ENCODE measurements at places on chromosomes 5 and 9.

DNA sequence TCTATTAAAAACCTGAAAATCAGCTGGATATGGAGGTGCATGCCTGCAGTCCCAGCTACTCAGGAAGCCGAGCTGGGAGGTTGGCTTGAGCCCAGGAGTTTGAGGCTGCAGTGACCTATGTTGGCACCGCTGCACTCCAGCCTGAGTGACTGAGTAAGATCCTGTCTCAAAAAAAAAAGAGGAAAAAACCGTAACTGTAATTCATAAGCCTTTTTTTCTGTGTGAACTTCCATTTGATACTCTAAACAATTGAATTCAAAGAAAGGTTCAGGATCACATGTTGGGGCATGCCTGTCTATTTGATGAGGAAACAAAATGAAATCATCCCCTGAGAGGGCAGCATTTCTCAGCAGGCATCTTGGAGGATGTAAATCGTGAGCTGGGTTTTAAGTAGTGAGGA lies 38.8 kb downstream of the ITGA2 start:
- peak; percentile 14 for DNase-seq

DNA sequence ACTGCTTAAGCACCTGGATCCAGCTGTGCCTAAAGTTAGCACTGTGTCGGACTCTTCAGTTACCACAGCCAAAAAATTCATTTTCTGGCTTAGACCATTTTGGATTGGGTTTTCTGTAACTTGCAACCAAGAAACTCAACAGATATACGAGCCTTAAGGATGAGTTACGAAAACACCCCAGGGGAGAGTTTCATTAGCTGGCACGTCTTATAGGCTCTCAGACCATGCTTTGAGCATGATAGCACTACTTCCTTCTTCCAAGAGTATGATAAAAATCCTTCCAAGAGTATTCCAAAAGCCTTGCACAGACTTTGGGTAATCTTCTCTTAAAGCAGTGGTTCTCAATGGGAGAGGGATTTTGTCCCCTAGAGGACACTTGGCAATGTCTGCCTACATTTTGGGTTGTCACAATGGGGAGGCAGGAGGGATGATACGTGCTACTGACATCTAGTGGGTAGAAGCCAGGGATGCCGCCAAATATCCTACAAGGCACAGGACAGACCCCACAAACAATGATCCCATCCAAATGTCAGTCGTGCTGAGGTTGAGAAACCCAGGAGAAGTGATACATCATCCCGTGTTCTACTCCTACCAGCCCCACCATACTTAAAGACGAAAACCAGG lies 64.8 kb downstream of the SMIM23 start:
- no peak for DNase-seq

- DNase-seq = no peak
Observed at GRCh38 chr9:117725426-117725887, 21.3 kb downstream of the TLR4 start.

- DNase-seq = no peak
Observed at GRCh38 chr5:74575741-74576538, 64.6 kb downstream of the ENC1 start.

- no peak for DNase-seq
Observed at GRCh38 chr5:88480801-88481499, 212.3 kb upstream of the TMEM161B start.

GRCh38 chr5:36363101-36363500 lies 61.4 kb upstream of the RANBP3L start:
- DNase-seq = no peak

DNA sequence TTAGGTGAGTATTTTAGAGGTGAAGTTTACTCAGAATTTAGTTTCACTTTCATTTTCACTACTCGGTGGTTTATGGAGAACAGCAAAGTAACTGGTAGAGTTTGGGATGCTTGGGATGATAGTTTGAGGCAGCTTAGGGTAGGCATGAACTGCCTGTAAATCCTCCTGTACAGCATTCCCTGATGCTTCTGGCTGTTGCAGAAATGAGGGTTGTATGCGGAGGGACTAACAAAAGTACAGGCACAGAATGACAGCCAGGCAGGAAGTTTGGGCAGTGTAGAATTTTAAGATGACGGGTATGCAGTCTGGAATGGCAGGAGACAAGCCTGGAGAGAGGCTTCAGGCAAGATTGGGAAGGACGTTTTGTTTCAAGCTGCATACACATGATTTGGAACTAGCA lies 48.0 kb upstream of the FAM120AOS start:
- no peak for DNase-seq

- DNase-seq = no peak
Observed at GRCh38 chr5:32261198-32261597, 51.5 kb downstream of the MTMR12 start.

GRCh38 chr5:151191661-151192060 lies 32.2 kb downstream of the CCDC69 start:
- DNase-seq = no peak

- no peak for DNase-seq
Observed at GRCh38 chr9:8764051-8764450, 964.5 kb upstream of the DMAC1 start.

DNA sequence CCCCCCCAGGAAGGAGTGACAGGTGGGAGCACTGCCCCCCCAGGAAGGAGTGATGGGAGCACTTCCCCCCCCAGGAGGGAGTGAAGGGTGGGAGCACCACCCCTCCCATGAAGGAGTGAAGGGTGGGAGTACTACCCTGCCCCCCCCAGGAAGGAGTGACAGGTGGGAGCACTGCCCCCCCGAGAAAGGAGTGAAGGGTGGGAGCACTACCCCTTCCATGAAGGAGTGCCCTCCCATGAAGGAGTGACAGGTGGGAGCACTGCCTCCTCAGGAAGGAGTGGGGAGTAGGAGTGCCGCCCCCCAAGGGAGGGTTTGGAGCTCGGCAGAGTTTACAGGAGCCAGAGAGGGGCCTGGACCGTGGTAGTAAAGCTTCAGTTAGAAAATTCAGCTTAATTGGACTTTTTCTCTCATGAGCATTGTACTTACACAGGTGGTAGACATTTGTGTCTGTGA lies 100.7 kb downstream of the CACNA1B start:
- DNase-seq = no peak

- DNase-seq = no peak
Observed at GRCh38 chr5:37665889-37666288, 174.0 kb downstream of the GDNF start.

DNA sequence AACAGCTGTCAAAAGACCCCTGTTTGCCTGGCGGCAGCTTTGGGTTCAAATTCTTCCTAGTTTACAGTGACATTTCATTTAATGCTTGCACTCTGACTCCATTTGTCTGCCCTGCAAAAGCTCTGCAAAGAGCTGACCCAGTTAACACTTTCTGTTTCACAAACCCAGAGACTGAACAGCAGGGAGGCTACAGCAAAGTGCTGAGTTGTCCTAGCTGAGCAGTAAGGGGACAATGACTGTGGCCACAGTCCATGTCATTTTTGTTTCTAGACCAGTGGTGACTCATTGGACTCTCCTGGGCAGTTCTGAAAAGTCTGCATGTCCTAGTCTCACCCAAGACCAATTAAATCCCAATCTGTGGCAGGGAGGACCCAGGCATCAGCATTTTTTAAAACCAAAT lies 994.8 kb upstream of the WWC1 start:
- DNase-seq = no peak

- DNase-seq = no peak
Observed at GRCh38 chr5:165309446-165309845, 1804.0 kb downstream of the MAT2B start.

GRCh38 chr5:150060471-150060870 lies 25.9 kb downstream of the CSF1R start:
- no peak for DNase-seq

DNA sequence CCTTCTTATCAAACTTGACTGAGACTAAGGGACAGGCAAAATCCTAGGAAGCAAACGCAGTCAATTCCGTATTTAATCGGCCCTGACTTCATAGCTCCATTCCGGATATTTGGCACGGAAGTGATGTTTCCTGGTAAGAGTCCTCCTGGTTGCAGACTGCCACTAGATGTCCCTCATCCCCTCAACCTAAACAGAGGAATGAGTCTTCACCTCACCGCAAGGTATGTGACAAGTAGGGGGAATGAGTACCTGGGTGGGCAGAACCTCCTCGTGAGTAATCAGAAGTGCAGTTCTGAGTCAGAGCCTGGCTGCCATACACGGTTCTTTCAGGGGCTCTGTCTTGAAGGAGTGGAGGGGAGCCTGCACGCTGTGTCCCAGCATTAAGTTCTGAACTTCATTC lies 173.6 kb downstream of the MUSK start:
- DNase-seq = no peak
